GM23338 (cell line): ENCODE measurements at places on chromosomes 5 and 9.

- H3K36me3 ChIP-seq: no peaks in the 10 kb centered on the region
- H3K4me1 ChIP-seq: no peaks in the 10 kb centered on the region
- H3K27me3 ChIP-seq: no peaks in the 10 kb centered on the region
- no peak overlapping the region for H3K27ac ChIP-seq
- no peak for DNase-seq
These were observed 61.7 kb downstream of the FYB1 start for GRCh38 chr5:39157701-39158100.

DNA sequence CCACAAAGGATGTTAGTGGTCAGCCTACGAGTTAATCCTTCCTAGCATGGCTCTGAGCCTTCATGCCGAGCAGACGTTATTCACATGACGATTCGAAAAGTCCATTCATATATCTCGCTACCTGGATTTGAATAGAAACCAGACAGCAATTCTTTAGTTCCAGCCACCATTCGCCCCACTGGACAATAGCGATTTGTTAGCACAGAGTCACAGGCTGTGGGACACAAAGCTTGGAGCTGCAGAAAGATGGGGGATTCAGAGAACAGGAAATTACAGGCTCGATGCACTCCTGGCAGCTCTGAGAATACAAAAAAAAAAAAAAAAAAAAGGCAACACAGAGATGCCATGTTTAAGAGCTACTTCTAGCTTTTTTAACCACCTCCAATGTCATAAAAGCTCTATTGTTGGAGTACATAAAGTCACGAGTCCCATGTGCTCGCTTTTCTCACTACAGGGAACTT lies 110.7 kb downstream of the NR6A1 start:
- no peaks in the 10 kb centered on the region for H3K36me3 ChIP-seq
- peak; percentile 25 for DNase-seq

- peaks cover 95% of the 10 kb centered on the region for H3K27me3 ChIP-seq
- DNase-seq: no peak
- no peak overlapping the region for H3K27ac ChIP-seq
- H3K4me3 ChIP-seq: peak overlapping the region; percentile 59
- H3K36me3 ChIP-seq: no peaks in the 10 kb centered on the region
These were observed 5.2 kb upstream of the ISL1 start for GRCh38 chr5:51378061-51378409.

DNA sequence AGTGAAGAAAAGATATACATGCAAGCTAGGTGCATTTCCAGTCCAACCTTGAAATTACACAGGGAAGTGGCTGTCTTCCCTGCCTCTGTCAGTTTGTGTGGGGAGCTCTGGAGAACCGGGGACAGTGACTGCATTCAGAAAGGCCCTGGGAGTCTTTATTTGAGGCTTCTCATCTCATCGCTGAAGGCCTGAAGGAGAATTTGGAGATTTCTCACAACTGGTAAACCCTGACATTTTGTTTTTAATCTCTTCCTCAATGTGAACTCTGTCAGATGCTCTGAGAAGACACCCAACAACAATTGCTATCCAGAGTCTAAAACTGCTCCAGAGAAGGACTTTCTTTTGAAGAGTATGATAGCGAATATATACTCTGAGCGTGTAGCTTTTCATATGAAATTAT lies 33.0 kb downstream of the MACIR start:
- no peak for DNase-seq
- H3K27ac ChIP-seq: no peak overlapping the region
- no peak overlapping the region for H3K4me3 ChIP-seq
- H3K36me3 ChIP-seq: no peaks in the 10 kb centered on the region

DNA sequence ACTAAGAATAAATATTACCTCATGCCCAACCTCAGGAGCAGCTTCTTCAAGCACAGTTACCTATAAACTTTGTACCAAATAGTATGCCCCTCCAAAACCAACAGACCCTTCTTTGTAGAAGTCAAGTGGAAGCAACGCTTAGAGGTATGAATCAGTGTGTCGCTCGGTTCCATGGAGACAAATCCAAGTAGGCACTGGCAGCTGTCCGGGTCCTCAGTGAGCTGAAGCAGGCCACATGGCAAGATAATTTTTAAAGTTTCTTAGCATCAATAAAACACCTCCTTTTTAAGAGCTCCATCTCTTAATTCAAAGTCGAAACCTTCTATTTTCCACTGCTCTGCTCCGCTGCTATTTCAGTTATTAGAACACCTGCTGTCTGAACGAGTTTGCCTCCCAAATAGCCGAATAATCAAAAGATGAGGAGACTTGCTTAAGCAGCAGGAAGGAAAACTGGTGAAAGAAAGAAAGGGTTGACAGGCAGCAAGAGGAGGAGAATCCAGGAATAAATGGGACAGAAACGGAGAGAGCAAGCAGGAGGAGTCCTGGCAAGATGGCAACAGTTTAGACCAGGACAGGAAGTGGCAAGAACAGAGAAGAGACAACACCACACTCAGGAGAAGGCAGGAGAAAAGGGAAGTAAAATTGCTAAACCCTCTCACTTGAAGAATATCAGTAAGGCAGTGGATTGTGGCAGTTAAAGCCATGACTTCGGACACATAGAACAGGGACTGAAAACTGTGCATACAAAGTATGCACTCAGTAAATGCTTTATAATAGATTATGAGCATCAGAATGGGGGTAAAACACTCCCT lies 65.0 kb downstream of the PPP2R2B start:
- H3K36me3 ChIP-seq: no peaks in the 10 kb centered on the region
- DNase-seq: no peak
- no peaks in the 10 kb centered on the region for H3K27me3 ChIP-seq
- H3K4me1 ChIP-seq: peaks cover 41% of the 10 kb centered on the region

GRCh38 chr5:113230711-113231652 lies 203.8 kb downstream of the TSSK1B start:
- H3K27me3 ChIP-seq: no peaks in the 10 kb centered on the region
- H3K4me3 ChIP-seq: no peak overlapping the region
- DNase-seq: peak; percentile 39
- peaks cover 27% of the 10 kb centered on the region for H3K4me1 ChIP-seq

DNA sequence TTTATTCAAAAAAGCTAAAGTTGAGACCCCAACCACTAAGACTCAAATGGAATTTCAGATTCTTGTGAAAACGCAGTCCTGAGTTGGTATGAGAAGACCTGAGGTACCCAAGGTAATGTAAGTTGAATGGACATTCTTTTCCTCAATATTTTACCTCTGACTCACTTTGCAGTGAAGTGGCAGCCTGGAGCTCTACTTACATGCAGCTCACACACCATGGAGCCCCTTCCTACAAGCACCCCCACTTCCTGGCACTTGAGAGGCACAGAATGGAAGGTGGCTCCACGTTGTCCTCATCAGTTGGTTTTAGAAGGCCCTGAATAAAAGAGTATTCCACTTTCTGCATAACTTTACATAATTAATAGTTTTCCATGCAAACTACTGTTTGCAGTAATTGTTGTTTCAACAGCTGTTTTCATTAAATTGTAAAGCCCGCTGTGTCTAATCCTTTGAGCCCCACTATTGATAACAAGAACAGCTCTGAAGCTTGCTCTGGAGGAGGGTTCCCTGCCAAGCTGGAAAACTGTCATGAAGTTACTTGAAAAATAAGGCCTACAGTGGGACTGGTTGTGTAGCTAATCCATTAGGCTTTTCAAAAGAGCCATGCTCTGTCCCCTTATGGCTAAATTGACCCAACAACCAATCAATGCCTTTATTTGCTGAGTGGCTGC lies 102.2 kb upstream of the SPATA31D4 start:
- H3K4me1 ChIP-seq: peaks cover 30% of the 10 kb centered on the region
- H3K27me3 ChIP-seq: no peaks in the 10 kb centered on the region
- DNase-seq: no peak
- no peak overlapping the region for H3K4me3 ChIP-seq

GRCh38 chr9:109264877-109265587 lies 55.8 kb downstream of the EPB41L4B start:
- DNase-seq: no peak
- H3K4me3 ChIP-seq: no peak overlapping the region
- no peak overlapping the region for H3K27ac ChIP-seq
- H3K36me3 ChIP-seq: peaks cover 4% of the 10 kb centered on the region

DNA sequence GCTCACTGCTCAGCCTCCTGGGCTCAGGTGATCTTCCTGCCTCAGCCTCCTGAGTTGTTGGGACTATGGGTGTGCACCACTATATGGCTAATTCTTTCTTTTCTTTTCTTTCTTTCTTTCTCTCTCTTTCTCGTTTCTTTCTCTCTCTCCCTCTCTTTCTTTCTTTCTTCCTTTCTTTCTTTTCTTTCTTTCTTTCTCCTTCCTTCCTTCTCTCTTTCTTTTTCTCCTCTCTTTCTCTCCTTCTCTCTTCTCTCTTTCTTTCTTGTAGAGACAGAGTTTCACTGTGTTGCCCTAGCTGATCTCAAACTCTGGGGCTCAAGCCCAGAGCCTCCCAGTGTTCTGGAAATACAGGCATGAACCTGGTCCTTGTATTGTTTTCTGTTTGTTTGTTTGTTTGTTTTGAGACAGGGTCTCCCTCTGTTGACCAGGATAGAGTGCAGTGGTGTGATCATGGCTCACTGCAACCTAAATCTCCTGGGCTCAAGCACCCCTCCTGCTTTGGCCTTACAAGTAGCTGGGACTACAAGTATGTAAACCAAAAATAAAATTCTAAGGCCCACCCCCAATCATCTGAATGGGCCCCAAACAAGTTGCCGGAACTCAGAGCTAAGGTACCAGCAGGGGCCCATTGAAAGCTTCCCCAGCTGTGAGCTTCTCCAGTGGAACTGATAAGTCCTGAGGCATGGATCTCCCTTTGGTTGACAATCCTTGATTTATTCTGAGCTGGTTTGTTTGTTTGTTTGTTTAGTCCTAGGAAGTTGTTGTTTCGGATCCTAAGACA lies 11.9 kb upstream of the BTF3 start:
- DNase-seq: peak; percentile 64
- peaks cover 23% of the 10 kb centered on the region for H3K4me1 ChIP-seq
- H3K4me3 ChIP-seq: peak overlapping the region; percentile 25
- no peaks in the 10 kb centered on the region for H3K36me3 ChIP-seq
- no peaks in the 10 kb centered on the region for H3K27me3 ChIP-seq

- no peaks in the 10 kb centered on the region for H3K36me3 ChIP-seq
- H3K4me3 ChIP-seq: no peak overlapping the region
- no peak for DNase-seq
- H3K27me3 ChIP-seq: no peaks in the 10 kb centered on the region
These were observed 309.8 kb downstream of the TAF11L14 start for GRCh38 chr5:17944046-17944445.

GRCh38 chr9:18451406-18451805 lies 22.5 kb upstream of the ADAMTSL1 start:
- H3K4me1 ChIP-seq: no peaks in the 10 kb centered on the region
- H3K4me3 ChIP-seq: no peak overlapping the region
- no peaks in the 10 kb centered on the region for H3K27me3 ChIP-seq
- no peaks in the 10 kb centered on the region for H3K36me3 ChIP-seq
- no peak for DNase-seq

GRCh38 chr9:131668057-131668438 lies 71.8 kb downstream of the RAPGEF1 start:
- peaks cover 5% of the 10 kb centered on the region for H3K36me3 ChIP-seq
- no peaks in the 10 kb centered on the region for H3K27me3 ChIP-seq
- H3K4me3 ChIP-seq: no peak overlapping the region
- DNase-seq: no peak

DNA sequence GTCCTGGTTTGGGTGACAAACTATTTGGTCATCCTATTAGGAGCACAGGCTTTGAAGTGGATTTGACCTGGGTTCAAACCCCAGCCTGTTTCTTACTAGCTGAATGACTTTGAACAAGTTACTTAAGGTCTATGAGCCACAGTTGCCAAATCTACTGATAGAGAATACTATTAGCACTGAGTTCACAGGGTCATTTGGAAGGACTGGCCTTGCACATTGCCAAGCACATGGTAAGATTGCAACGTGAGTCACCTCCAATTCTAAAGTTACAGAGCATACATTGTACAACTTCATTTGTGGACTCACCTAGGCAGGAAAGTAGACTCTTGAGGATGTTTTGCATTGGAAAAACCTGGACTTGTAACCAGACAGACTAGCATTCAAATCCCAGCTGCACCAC lies 38.9 kb downstream of the MFAP3 start:
- no peaks in the 10 kb centered on the region for H3K27me3 ChIP-seq
- H3K27ac ChIP-seq: no peak overlapping the region
- DNase-seq: no peak
- H3K36me3 ChIP-seq: no peaks in the 10 kb centered on the region

- no peaks in the 10 kb centered on the region for H3K27me3 ChIP-seq
- H3K4me1 ChIP-seq: peaks cover 13% of the 10 kb centered on the region
- no peak overlapping the region for H3K4me3 ChIP-seq
- H3K36me3 ChIP-seq: no peaks in the 10 kb centered on the region
These were observed 19.8 kb upstream of the CARTPT start for GRCh38 chr5:71699233-71699632.

- DNase-seq: no peak
- no peak overlapping the region for H3K4me3 ChIP-seq
- H3K4me1 ChIP-seq: no peaks in the 10 kb centered on the region
These were observed 10.6 kb upstream of the PRLR start for GRCh38 chr5:35240892-35241291.

GRCh38 chr9:125100822-125101221 lies 42.5 kb downstream of the SCAI start:
- no peak overlapping the region for H3K4me3 ChIP-seq
- H3K27me3 ChIP-seq: no peaks in the 10 kb centered on the region
- no peak for DNase-seq
- H3K27ac ChIP-seq: no peak overlapping the region

GRCh38 chr9:129281506-129282145 lies 103.6 kb upstream of the IER5L start:
- no peak overlapping the region for H3K4me3 ChIP-seq
- H3K27ac ChIP-seq: no peak overlapping the region
- H3K4me1 ChIP-seq: peaks cover 29% of the 10 kb centered on the region; the same call in 1 of the 2 replicates
- no peaks in the 10 kb centered on the region for H3K36me3 ChIP-seq
- no peak for DNase-seq
- H3K27me3 ChIP-seq: no peaks in the 10 kb centered on the region

DNA sequence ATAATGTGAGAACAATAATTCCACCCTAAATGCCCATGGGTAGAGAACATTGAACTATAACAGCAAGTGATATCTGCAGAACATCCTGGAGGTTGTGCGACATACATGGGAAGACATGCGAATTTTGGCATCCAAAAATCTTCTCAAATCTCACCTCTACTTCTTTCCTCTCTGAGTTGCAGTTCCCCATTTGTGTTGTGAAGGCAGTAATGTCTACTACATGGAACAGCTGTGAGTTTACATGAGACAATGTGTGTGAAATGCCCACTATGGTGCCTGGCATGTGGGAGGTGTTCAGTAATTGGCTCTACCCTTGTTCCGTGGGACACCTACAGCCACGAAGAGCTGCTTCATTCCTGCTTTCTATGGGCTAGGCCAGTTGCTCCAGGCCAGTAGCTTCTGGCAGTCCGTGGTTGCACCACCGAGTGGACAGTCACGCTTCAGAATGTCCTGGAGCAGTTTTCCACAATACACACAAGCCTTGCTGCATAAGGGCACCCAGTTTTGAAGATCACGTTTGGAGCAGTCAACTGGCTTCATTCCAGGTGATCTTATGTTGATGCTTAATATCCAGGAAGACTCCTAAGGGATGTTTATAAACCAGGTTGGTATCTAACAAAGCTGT lies 297.7 kb downstream of the DEPDC1B start:
- DNase-seq: no peak
- H3K4me1 ChIP-seq: no peaks in the 10 kb centered on the region
- no peak overlapping the region for H3K27ac ChIP-seq
- H3K36me3 ChIP-seq: no peaks in the 10 kb centered on the region

GRCh38 chr5:58454025-58454424 lies 5.9 kb downstream of the PLK2 start:
- peaks cover 47% of the 10 kb centered on the region for H3K36me3 ChIP-seq
- no peak overlapping the region for H3K27ac ChIP-seq
- H3K27me3 ChIP-seq: peaks cover 5% of the 10 kb centered on the region
- DNase-seq: no peak
- no peak overlapping the region for H3K4me3 ChIP-seq
- peaks cover 7% of the 10 kb centered on the region; the same call in 1 of the 2 replicates for H3K4me1 ChIP-seq

GRCh38 chr5:97476852-97477534 lies 293.9 kb upstream of the RIOK2 start:
- H3K27ac ChIP-seq: no peak overlapping the region
- H3K27me3 ChIP-seq: no peaks in the 10 kb centered on the region
- no peak overlapping the region for H3K4me3 ChIP-seq
- no peaks in the 10 kb centered on the region for H3K36me3 ChIP-seq
- no peaks in the 10 kb centered on the region for H3K4me1 ChIP-seq
